ENCODE measurements at places on chromosomes 16 and 17. TPM values are rescaled to one million over a fixed set of nuclear protein-coding genes. Genes with fewer than 3 reads are reported as not detected.

RHOT1 gene
- 40.1 TPM for total RNA-seq

TPSD1 gene
- not detected for total RNA-seq

TPSG1 gene
- total RNA-seq, result not detected

MMP25 gene
- not detected for total RNA-seq

TBC1D3H gene
- not detected for total RNA-seq

PDILT gene
- not detected for total RNA-seq

ADAD2 gene
- total RNA-seq, result not detected

KRT39 gene
- total RNA-seq, result not detected

TSPOAP1 gene
- 26.3 TPM for total RNA-seq

PLXDC1 gene
- 7.0 TPM for total RNA-seq

OR3A3 gene
- total RNA-seq, result not detected

DNA sequence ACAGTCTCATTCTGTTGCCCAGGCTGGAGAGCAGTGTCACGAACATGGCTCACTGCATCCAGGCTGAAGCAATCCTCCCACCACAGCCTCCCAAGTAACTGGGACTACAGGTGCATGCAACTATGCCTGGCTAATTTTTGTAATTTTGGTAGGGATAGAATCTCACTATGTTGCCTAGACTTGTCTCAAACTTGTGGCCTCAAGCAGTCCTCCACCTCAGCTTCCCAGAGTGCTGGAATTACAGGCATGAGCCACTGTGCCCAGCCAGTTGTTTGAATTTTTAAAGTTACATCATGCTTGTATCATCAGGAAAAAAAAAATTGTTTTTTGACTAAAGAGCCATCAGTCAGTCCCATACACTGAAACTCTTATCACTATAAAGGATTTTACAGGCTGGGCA, 17.1 kb upstream of the VPS4A start:
- H3K27me3 ChIP-seq, result no peaks in the 10 kb centered on the region
- no peaks in the 10 kb centered on the region for H3K36me3 ChIP-seq
- no peak overlapping the region for H3K27ac ChIP-seq
- H3K4me1 ChIP-seq, result no peaks in the 10 kb centered on the region

GRCh38 chr17:14448818-14449217, 147.9 kb downstream of the HS3ST3B1 start:
- no peaks in the 10 kb centered on the region for H3K27me3 ChIP-seq
- no peak for DNase-seq
- no peak overlapping the region for H3K4me3 ChIP-seq
- no peaks in the 10 kb centered on the region for H3K36me3 ChIP-seq
- no peaks in the 10 kb centered on the region for H3K4me1 ChIP-seq
- H3K27ac ChIP-seq, result no peak overlapping the region

DNA sequence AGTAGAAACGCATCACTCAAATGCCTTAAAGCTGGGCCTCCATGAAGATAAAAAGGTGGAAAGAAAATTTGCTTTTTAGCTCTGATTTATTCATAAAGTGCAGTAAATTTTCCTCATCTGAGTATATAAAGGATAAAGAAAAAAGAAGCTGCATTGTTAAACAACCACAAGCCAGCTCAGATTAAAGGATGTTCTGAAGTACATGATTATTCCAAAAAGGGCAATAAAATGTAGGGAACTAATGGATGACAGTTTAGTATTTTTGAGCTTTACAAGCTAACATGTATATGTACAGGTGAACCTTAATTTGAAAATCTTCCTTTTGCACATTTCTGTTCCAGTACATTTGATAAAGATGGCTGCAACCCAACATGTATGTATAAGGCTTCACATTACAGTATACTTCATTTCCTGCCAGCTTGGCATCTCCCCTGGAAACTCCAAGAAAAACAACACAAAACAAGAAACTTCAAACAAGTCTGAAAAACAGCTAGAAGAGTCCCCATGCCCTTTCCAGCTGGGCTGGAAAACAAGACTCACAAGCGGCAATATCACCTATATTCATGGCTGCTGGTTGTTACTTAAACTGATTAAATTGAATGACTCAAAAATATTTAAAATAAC, 225.7 kb downstream of the CEP112 start:
- no peak overlapping the region for H3K4me3 ChIP-seq
- no peaks in the 10 kb centered on the region for H3K36me3 ChIP-seq
- H3K27ac ChIP-seq, result no peak overlapping the region
- no peaks in the 10 kb centered on the region for H3K27me3 ChIP-seq

DNA sequence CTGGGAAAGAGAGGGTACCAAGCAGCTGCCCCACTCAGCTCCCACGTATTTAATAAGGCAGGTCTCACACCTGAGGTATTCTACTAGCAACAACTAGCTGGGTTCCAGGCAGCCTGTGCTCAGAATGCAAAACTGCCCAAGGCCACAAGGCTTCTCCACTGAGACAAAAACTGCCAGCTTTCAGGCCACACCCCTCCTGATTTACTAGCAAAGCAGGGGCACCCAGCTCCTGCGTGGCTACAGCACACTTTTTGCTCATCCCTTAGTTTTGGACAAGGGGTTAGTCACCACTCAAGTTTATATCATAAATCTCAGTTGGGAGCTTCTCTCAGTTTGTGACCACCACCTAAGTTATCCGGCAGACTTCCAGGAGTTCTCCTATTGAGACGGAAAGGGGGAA, 494.6 kb downstream of the CDH11 start:
- H3K27ac ChIP-seq, result no peak overlapping the region
- no peak overlapping the region for H3K4me3 ChIP-seq
- H3K36me3 ChIP-seq, result no peaks in the 10 kb centered on the region
- no peak for DNase-seq
- no peaks in the 10 kb centered on the region for H3K27me3 ChIP-seq

- DNase-seq, result no peak
- no peaks in the 10 kb centered on the region for H3K4me1 ChIP-seq
- no peak overlapping the region for H3K27ac ChIP-seq
- no peaks in the 10 kb centered on the region for H3K27me3 ChIP-seq
These were observed 193.6 kb downstream of the AATF start for GRCh38 chr17:37142294-37142896.

GRCh38 chr16:84024854-84025253, 17.7 kb downstream of the SLC38A8 start:
- no peak overlapping the region for H3K4me3 ChIP-seq
- H3K4me1 ChIP-seq, result no peaks in the 10 kb centered on the region
- no peak overlapping the region for H3K27ac ChIP-seq
- H3K36me3 ChIP-seq, result no peaks in the 10 kb centered on the region
- no peak for DNase-seq

GRCh38 chr16:3171181-3171854, 16.7 kb upstream of the OR1F1 start:
- no peak overlapping the region for H3K27ac ChIP-seq
- H3K27me3 ChIP-seq, result peaks cover 37% of the 10 kb centered on the region
- no peak for DNase-seq
- H3K36me3 ChIP-seq, result no peaks in the 10 kb centered on the region

- no peaks in the 10 kb centered on the region for H3K27me3 ChIP-seq
- H3K4me3 ChIP-seq, result no peak overlapping the region
- no peak overlapping the region for H3K27ac ChIP-seq
- no peak for DNase-seq
These were observed 20.7 kb downstream of the WFDC1 start for GRCh38 chr16:84315422-84315821.

DNA sequence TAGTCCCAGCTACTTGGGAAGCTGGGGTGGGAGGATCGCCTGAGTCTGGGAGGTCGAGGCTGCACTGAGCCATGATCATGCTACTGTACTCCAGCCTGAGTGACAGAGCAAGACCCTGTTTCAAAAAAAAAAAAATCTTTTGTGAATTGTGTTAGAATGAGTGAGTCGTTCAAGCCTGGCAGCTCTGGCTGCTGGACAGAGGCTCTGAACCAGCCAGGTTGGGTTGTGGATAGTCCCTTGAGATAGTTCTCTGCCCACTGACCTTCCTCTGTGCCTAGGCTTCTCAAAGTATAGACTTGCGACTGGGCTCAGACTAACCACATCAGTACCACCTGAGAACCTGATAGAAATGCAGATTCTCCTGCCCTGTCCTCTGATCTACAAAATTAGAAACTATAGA, 2.2 kb upstream of the KSR1 start:
- no peaks in the 10 kb centered on the region for H3K36me3 ChIP-seq
- no peaks in the 10 kb centered on the region for H3K27me3 ChIP-seq
- peaks cover 19% of the 10 kb centered on the region for H3K4me1 ChIP-seq
- H3K27ac ChIP-seq, result no peak overlapping the region
- H3K4me3 ChIP-seq, result no peak overlapping the region

GRCh38 chr16:17414421-17414820, 56.3 kb downstream of the XYLT1 start:
- no peak overlapping the region for H3K4me3 ChIP-seq
- H3K27ac ChIP-seq, result no peak overlapping the region
- DNase-seq, result no peak
- H3K36me3 ChIP-seq, result no peaks in the 10 kb centered on the region
- H3K27me3 ChIP-seq, result no peaks in the 10 kb centered on the region

- H3K27me3 ChIP-seq, result no peaks in the 10 kb centered on the region
- H3K27ac ChIP-seq, result peak overlapping the region; percentile 95
- peak; percentile 44 for DNase-seq
- peaks cover 20% of the 10 kb centered on the region for H3K36me3 ChIP-seq
- H3K4me3 ChIP-seq, result peak overlapping the region; percentile 40
- H3K4me1 ChIP-seq, result peaks cover 69% of the 10 kb centered on the region
These were observed 9.8 kb downstream of the TMEM204 start for GRCh38 chr16:1543085-1543896.

DNA sequence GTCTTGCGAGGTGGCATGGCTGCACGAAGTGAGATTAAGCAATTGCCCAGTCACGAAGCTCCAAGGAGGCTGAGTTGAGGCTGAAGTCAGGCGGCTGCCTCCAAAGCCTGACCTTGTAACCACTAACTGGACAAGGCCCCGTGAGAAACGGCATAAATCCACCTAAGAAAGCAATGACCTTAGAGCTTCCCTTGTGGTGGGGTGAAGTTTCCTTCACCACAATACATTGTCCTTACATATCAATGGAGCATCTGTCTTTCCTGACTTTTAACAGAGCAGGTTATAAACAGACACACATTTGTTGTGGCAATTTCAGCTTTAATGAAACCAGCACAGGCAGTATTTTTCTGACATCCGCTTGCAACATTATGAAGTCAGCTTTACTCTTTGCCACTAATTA, 2.5 kb upstream of the MED9 start:
- no peak overlapping the region for H3K27ac ChIP-seq
- H3K4me3 ChIP-seq, result no peak overlapping the region
- H3K4me1 ChIP-seq, result peaks cover 5% of the 10 kb centered on the region
- H3K36me3 ChIP-seq, result no peaks in the 10 kb centered on the region
- DNase-seq, result no peak
- no peaks in the 10 kb centered on the region for H3K27me3 ChIP-seq

- H3K36me3 ChIP-seq, result no peaks in the 10 kb centered on the region
- DNase-seq, result no peak
- H3K27me3 ChIP-seq, result no peaks in the 10 kb centered on the region
- no peaks in the 10 kb centered on the region for H3K4me1 ChIP-seq
These were observed 3.9 kb downstream of the CD79B start for GRCh38 chr17:63928172-63928666.

DNA sequence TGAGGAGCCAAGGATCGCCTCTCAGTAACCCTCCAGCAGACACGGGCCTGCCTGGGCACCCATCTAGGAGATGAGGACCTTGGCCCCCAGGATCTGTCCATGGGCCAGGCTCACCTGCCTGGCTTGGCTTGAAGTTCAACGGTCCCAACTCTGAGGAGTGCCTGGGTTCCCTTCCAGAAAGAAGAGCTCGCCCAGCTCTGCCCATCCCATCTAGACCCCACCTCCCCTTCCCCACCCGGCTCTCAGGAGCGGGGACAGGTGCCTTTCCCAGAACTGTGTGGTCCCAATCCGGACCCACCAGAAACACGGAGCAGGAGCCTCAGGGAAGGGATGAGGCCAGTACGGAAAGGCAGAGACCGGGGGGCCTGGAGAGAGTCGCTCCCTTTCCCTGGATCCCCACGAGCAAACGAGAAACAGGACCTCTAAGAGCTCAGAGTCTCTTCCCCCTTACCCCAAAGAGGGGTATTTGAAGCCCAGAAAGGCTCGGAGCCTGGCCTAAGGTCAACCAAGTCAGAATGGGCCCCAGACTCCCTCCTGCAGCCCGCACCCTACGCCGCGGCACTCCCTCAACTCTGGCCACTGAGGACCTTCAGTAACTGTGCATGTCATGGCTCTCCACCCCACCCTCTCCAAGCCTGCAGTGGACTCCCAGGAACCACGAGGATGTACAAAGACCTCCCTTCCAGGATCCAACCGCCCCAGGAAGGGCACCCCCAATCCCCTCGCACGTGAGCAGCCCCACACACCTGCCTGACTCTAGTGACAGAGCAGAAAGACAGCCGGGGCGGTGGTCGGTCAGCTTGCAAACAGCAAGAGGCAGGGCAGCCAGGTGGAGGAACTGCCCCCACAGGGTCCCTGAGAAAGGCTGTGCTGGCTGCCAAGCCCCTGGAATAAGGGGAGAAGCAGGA, 5.4 kb downstream of the CLUH start:
- H3K4me1 ChIP-seq, result peaks cover 40% of the 10 kb centered on the region
- peaks cover 18% of the 10 kb centered on the region for H3K36me3 ChIP-seq
- no peak overlapping the region for H3K4me3 ChIP-seq
- DNase-seq, result no peak
- no peaks in the 10 kb centered on the region for H3K27me3 ChIP-seq
- no peak overlapping the region for H3K27ac ChIP-seq

DNA sequence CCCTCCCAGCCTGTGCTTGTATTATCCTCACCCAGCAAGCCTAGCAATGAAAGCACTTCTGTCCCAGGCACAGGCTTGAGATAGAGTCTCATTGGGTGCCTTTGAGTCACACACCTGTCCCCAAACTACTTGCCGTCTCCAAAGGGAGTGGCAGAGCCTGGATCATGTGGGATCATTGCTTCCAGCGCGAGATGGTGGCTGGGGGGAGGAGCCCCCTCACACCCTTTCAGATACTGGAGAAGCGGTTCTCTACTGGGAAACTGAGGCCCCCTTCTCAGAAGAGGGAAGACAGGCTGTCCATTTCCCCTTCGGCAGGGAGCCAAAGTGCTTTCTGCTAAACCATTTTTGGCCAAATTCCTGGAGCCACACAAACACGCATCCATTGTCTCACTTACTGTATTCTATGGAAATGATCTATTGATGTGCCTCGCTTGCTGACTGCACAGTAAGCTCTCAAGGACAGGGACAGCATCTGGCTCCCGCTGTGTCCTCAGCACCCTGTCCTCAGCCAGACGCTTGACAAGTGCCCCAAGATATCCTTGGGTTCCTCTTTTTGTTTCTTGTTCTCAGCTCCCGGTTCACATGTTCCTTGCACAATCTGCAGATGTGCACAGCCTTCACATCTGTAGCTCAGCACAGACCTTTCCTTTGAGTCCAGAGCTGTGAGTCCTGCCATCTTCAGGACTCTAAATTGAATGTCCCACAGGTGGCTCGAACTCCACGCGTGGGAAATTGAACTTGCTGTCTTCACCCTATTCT, 26.0 kb upstream of the DLX3 start:
- no peak overlapping the region for H3K27ac ChIP-seq
- DNase-seq, result no peak
- H3K36me3 ChIP-seq, result no peaks in the 10 kb centered on the region
- no peaks in the 10 kb centered on the region for H3K4me1 ChIP-seq

GRCh38 chr16:55471448-55472097, 7.4 kb upstream of the MMP2 start:
- H3K4me1 ChIP-seq, result peaks cover 20% of the 10 kb centered on the region
- no peak for DNase-seq
- H3K4me3 ChIP-seq, result no peak overlapping the region
- no peaks in the 10 kb centered on the region for H3K36me3 ChIP-seq
- H3K27me3 ChIP-seq, result no peaks in the 10 kb centered on the region

- no peaks in the 10 kb centered on the region for H3K27me3 ChIP-seq
- DNase-seq, result no peak
- H3K4me3 ChIP-seq, result no peak overlapping the region
- H3K27ac ChIP-seq, result no peak overlapping the region
- no peaks in the 10 kb centered on the region for H3K4me1 ChIP-seq
These were observed 31.1 kb upstream of the HELZ start for GRCh38 chr17:67276075-67276474.

- H3K4me3 ChIP-seq, result no peak overlapping the region
- H3K27me3 ChIP-seq, result no peaks in the 10 kb centered on the region
- H3K27ac ChIP-seq, result no peak overlapping the region
- no peak for DNase-seq
- no peaks in the 10 kb centered on the region for H3K4me1 ChIP-seq
- H3K36me3 ChIP-seq, result no peaks in the 10 kb centered on the region
These were observed 646.6 kb downstream of the TOX3 start for GRCh38 chr16:51900221-51900780.

Data from thoracic aorta (tissue), 2 donors.